ENCODE measurements at places on chromosomes 1 and 21.

- no peak for DNase-seq
Measured at GRCh38 chr21:28699596-28700259, 292.9 kb downstream of the LTN1 start.

GRCh38 chr1:226677027-226678020 is 61.8 kb downstream of the ITPKB start:
- no peak for DNase-seq

DNA sequence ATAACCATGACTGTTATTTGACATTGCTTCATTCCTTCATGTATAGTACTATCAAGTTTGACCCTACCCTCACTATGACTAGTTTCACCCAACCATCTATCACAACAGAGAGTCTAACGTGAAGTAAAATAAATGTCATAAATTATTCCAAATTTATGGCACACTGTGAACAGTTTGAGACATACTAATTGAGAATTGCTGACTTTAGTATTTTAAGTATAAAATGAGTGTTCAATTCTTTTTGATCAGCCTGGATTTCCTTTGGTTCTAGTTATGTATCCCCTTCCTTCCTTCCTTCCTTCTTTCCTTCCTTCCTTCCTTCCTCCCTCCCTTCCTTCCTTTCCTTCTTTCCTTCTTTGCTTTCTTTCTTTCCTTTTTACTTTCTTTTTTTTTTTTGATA is 14.5 kb downstream of the CR1 start:
- DNase-seq: no peak

GRCh38 chr1:92994105-92994712 is 32.9 kb upstream of the DIPK1A start:
- DNase-seq: no peak

Data from cortex of kidney (tissue), 1 donor.